ENCODE measurements at places on chromosomes 13 and 19.

GRCh38 chr13:63190742-63191141 lies 1775.1 kb upstream of the PCDH20 start:
- DNase-seq, result no peak

DNA sequence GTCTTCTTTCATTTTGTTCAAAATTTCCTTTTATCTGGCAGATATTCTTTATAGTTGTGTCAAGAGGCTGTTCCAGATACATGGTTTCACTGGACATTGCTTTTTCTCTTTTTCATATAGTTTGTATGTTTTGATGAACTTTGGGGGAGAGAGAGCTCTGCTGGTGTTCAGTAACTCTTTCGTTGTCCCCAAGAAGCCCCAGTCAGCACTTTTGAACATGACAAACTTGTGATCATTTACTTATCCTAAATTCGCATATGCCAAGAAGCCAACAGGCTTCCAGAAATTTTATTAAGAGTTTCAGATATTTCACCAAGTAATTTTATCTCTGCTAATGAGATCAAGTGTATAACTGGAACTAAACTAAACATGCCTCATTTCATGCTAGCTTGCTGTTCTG lies 275.8 kb upstream of the GPC6 start:
- DNase-seq, result no peak

DNA sequence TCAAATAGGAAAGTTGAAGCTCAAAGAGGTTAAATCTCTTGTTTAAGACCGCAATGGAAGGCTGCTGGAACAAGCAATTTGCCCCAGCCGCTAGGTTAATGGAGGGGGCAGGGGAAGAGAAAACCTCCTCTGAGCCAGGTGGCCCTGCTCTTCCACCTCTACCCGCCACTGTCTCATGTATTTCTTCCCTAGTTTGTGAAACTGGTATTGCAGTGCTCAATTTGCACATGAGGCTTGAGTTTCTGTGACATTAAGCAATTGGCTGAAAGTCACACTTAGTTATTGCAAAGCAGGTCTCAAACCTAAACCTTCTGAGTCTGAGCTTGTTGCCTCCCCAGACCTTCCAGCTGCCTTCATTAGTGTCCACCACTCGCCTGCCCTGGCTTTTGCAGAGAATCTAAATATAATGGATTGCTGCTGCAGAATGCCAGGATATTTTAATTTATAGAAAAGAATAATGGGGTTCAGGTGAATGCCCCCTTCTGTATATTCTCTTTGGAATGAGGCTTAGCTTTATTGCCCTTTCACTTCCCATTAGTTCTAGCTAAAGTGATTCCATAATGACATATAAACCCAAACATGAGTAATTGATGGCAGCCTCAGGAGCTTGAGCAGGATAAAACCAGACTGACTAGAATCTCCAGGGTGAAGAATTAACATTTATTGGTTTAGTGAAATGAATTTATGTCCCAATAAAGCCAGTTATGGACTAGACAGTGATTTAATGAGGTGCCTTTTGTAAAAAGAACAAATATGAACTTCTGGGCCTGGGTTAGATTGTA lies 27.0 kb upstream of the OLFM4 start:
- DNase-seq, result no peak

GRCh38 chr19:42850981-42851717 lies 28.4 kb downstream of the PSG1 start:
- peak; percentile 97 for DNase-seq

- no peak for DNase-seq
Observed at GRCh38 chr19:50189331-50189730, 14.1 kb upstream of the MYH14 start.

DNA sequence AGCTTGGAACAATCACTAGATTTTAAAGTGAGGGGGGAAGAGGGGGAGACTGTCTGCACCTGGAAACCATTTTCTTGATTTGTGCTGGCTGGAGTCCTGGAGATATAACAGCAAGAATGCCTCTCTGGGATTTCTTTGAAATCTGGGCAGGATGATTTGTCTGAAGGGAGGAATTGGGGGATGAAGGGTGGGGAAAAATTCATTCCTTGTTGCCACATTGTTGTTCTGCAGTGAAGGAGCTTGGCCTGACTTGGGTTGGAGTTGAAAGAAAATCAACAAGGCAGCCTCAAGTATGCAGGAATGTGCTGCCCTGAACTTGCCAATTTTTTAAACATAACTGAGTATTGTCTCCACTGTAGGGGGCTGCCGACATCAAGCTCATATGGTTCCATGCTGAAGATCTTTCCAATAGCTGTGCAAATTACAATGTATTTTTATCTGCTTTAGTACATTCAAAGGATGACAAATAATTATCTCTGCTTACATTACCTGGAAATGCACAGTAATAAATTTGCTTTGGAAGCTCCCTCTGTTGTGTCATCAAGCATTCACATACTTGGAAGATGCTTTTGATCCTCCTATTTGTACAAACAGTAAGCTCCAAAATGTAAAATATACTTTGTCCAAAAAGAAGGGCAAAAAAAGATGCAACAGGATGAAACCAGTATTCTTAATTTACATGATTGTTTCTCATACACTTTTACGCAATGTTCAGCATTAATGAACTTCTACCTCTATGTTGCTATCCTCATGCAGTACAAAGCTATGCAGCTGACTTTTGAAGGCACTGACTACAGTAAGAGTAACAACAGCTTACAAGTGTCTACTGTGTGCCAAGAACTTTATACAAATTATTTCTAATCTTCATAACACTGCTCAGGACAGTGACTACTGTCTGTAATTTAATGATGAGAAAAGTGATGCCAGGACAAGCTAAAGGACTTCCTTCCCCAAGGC lies 627.9 kb upstream of the KLF12 start:
- DNase-seq, result no peak

DNA sequence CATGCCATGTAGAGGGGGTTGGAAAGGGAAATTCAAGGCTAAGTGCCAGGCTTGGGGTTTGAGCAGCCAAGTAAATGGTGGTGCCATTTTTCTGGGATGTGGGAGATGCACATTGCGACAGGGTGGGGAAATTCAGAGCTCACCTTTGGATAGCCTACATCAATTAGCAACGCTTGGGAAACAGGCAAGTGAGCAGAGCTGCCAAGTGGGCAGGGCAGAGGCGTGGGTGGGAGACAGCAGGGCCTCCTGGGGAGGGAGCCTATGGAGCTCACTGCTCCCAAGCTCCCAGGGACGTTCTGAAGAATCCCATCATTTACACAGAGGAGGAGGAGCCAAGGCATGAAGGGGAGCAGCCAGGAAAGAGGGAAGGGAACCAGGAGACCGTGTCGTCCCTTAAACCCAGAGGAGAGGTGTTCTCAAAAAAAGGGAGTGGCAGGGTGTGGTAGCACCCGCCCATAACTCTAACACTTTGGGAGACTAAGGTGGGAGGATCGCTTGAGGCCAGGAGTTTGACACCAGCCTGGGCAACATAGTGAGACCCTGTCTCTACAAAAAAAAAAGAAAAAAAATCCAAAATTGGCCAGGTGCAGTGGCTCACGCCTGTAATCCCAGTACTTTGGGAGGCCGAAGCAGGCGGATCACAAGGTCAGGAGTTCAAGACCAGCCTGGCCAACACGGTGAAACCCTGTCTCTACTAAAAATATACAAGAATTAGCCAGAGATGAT lies 11.5 kb upstream of the CCNE1 start:
- no peak for DNase-seq

DNA sequence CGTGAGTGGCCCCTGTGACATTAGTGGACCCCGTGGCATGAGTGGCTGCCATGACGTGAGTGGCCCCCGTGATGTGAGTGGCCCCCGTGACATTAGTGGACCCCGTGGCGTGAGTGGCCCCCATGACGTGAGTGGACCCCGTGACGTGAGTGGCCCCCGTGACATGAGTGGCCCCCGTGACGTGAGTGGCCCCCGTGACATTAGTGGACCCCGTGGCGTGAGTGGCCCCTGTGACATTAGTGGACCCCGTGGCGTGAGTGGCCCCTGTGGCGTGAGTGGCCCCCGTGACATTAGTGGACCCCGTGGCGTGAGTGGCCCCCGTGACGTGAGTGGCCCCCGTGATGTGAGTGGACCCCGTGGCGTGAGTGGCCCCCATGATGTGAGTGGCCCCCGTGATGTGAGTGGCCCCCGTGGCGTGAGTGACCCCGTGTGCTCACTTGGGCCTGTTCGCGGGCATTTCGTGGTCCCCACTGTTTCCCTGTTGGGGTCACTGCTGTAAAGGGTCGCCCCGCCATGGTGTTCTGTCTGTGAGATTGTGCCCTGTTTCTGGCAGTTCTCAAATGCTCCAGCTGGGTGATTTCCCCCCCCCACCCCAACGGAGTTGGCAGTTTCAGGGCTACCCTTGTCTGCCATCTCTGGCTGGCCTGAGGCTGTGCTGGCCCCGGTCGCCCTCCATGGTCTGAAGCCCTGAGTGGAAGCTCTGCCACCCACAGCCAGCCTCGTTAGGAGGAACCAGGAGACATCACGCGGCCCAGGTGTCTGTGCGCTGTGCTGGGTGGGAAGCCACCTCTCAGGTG lies 64.2 kb downstream of the MCF2L start:
- DNase-seq, result no peak

DNA sequence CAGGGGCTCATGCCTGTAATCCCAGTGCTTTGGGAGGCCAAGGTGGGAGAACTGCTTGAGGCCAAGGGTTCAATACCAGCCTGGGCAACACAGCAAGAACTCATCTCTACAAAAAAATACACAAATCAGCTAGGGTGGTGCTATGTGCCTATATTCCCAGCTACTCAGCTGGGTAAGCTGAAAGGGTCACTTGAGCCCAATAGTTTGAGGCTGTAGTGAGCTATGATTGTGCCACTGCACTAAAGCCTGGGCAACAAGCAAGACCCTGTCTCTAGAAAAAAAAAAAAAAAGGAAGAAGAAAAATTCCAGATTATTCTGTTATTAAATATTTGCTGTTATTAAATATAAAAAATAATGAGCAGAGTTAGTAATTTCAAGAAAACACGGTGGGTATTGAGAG lies 131.1 kb downstream of the RGCC start:
- no peak for DNase-seq

DNA sequence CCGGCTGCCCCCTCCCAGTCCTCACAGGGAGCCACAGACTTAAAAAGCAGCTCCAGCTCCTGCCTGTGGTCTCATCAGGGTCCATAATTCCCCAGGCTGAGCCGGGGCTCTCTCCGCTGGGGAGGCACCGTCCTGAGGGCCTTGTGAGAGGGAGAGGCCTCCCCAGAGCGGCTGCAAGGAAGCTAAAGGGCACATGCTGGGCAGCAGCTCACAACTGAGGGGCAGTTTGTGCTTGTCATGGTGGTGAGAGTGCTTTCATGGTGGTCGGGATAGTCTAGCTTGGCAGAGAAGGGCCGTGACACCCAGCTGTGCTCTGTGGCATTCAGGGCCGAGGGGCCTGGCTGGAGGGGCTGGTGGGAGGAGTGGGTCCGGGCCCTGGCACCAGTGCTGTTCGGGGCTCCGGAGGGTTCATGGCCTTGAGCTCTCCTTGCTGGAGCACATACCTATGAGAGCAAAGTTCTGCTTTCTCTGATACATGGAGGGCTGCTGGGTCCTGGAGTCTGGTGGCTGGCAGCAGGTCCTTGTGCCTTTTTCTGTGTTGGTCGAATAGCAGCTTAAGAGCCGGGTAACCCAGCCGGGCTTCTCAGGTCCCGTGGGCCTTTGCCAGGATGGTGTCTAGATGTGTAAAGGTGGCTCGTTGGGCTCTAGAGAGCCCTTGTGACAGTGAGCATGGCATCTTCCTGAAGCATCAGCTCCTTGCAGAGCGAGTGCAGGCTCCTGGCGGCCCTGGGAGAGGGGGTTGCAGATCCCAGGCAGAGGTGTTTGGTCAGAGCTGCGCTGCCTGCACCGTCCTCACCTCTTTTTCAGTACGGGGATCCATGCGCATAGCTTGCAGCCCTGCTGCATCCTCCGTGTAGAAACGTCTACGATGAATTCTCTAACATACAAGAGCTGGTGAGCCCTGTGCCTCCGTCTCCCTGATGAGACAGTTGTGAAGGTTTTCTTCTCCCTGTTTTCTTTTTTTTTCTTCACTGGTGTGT lies 8.8 kb downstream of the UPF1 start:
- no peak for DNase-seq

DNA sequence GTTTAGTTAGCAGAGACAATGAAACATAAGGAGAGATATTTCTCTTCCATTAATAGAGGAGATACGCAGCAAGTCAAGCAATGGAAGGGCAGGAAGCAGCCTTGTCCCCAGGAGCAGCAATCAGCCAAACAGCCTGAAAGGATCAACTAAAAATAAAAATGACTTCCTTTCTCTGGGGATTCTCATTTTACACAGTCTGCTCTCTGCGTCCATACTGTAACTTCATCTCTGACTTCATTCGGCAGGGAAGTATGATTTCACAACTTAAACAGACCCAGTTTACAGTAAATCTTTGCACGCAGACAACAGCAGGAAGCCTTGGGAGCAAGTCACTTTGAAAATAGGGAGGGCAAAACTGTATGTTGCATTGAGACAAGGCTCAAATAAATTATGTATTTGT lies 826.7 kb downstream of the DIAPH3 start:
- no peak for DNase-seq

- DNase-seq, result no peak
Observed at GRCh38 chr13:102901615-102902305, 55.9 kb downstream of the ERCC5 start.

GRCh38 chr19:48543121-48543710 lies 8.8 kb upstream of the SULT2B1 start:
- DNase-seq, result peak; percentile 54

- DNase-seq, result no peak
Observed at GRCh38 chr19:10283301-10284064, 3.3 kb upstream of the ICAM4 start.

GRCh38 chr19:51507192-51507591 lies 5.6 kb upstream of the SIGLEC12 start:
- DNase-seq, result no peak

- DNase-seq, result no peak
Observed at GRCh38 chr13:30235216-30235615, 72.1 kb downstream of the KATNAL1 start.

DNA sequence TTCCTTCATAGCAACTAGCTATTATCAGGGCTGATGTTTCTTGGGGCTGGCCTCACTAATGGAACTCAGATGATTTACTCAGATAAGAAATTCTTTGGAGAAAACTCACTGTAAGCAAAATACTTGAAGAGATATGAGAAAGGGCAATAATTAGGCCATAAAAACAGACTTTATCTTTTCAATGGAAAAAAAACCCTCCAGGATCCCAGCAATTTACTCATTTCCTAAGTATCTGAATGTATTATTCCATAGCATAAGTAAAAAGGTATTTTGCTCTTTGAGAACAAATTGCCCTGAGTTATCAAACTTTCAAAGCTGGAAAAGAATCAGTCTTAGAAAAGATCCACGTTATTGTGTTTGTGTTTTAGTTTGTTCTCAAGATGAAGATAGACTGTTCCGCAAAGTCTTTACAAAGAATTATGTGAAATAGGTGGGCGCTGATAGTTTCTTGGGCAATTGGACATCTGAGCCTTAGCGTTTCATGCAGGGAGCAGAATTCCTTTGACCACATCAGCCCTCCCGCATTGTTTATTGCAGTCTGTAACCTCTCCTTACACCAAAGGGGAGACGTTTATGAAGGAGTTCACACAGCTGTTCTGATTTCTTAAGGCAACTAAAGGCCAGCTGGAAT lies 29.1 kb upstream of the CSNK1A1L start:
- peak; percentile 88 for DNase-seq

- no peak for DNase-seq
Observed at GRCh38 chr19:36152019-36152351, 262 bp downstream of the COX7A1 start.
